Suppressor macrophage (primary cell): ENCODE measurements at places on chromosomes 16 and 17.

DNA sequence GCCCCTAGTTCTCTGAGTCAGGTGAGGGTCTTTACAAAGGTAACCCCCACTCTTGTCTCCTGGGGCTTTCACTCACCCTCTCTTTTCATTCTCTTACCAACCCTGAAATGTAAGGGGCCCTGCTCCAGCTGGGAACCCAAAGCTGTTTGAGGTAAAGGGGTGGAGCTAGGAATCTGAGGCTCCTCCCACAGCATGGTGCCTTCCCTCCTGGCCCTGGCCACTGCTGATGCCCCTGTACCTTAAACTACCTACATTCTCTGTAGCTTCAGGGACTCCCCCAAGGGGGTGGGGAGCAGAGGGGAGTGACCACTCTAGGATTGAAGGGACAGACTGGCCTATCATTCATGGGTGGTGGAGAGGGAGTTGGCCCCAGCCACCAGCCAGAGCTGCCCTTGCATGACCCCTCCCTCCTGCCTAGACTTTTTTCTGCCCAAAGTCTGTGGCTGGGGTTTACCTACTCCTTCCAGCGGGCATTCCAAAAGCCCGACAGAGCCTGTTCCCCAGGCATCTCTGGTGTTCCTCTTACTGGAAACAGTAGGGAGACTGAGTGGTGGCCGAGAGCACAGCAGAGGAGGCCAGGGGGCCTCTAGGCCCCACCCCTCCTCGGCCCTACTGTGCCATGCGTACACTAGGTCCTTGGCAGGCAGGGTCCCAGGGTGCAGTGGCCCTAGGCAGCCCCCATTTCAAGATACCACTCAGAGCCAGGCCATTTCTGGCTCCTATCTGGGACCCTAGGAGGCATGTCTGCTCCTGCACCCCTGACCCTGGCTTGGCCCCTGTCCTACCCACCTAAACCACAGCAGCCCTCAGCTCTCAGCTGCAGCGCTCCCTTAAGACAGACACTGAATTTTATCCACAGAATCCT is 9.5 kb downstream of the DOK4 start:
- no peak for DNase-seq

DNA sequence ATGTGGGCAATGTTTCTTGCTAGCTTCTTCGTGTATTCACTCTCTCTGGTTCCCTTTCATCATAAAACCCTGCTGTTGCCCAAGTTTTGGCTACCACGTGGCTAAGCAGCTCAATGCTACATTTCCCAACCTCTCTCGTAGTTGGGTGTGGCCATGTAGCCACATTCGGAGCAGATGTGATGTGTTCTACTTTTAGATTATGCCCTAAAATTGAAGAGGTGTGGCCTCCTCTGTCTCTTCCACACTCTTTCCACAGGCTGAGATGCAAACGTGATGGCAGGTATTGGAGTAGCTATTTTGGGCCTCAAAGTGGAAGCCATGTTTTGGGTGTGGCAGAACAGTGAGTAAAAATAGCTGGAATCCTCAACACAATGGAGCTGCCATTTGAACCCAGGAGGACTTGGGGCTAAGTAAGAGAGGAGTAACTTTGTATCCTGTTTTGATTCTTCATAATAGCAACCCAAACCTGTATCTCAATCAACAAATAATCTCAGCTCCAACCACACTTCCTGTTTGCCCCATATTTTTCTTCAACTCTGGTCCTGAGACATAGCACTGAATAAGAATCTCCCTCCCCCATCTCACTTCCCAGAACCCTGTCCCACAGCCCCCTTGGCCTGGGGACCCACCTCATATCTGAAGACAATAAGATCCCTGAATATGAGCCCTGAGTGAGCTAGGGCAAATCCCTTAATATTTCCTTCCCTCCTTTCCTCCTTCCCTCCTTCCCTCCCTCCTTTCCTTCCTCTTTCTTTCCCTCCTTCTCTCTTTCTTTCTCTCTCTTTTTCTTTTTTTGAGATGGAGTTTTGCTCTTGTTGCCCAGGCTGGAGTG is 4.0 kb downstream of the NUPR1 start:
- peak; percentile 91 for DNase-seq

DNA sequence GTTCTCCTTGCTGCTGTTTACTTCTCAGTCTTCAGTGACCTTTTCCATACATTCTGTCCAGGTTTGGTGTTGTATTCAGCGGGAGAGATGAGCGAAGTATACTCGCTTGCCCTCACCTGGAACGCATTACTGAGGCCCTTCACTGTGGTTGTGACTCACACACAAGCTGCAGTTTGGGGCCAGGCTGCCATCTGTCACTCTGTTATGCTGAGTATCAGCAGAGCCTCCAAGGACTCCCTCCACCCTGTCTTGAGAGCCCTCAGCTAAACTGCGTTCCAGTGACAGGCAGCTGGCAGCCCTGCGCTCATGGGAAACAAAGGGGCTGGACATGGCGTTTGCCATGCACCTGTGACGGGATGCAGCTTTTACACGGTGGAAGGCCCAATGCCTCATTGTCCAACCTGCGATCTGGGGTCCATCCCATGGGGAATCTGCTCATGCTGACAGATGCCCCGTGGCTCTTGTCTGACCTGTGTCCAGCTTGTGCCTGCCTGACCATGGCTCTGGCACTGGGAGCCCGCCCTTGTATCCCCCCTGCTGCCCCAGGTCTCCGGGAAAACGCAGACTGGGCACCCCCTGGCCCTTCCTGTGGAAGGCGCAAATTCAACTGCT is 6.5 kb upstream of the ZNF778 start:
- no peak for DNase-seq

DNA sequence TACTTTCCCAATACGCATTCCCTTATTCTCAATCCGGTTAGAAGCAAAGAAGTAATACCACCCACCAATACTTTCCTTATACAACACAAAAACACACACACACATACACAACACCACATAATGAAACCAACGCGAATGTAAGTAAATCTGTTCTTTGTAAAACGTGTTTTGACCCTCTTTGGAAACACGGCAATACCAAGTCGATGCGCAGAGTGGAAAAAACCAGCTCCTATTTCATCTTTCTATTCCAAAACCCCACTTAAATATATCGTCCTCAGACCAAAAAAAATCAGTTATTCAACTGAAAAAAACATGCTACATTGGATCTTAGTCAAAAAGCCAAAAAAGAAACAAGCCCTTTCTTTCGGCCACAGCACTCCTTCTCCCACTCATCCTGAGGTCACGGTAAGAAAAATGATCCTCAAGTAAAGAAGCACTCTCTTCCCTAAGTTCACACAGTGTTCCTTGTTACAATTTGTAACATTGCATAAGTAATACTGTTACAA is 31.0 kb upstream of the ARL4D start:
- DNase-seq, result peak; percentile 52

- DNase-seq, result no peak
Observed at GRCh38 chr16:17420816-17421215, 49.9 kb downstream of the XYLT1 start.

DNA sequence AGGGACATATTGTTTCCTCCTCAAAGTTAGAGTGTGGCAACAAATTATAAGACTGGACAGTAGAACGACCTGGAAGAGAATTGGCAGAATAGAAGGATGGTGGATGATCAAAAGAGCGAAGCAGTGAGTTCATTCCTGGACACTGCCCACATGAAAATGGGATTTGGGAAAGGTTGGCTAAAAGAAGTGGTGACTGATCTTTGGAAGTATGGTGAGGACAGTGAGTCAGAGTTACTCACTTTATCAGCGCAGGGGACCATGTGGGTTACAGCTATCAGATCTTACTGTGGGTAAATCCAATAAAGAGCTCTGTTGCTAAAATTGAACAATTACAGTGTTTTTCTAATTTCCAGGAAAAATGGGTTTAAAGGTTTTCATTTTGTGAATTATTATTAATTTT is 2.7 kb upstream of the TANC2 start:
- DNase-seq, result no peak

DNA sequence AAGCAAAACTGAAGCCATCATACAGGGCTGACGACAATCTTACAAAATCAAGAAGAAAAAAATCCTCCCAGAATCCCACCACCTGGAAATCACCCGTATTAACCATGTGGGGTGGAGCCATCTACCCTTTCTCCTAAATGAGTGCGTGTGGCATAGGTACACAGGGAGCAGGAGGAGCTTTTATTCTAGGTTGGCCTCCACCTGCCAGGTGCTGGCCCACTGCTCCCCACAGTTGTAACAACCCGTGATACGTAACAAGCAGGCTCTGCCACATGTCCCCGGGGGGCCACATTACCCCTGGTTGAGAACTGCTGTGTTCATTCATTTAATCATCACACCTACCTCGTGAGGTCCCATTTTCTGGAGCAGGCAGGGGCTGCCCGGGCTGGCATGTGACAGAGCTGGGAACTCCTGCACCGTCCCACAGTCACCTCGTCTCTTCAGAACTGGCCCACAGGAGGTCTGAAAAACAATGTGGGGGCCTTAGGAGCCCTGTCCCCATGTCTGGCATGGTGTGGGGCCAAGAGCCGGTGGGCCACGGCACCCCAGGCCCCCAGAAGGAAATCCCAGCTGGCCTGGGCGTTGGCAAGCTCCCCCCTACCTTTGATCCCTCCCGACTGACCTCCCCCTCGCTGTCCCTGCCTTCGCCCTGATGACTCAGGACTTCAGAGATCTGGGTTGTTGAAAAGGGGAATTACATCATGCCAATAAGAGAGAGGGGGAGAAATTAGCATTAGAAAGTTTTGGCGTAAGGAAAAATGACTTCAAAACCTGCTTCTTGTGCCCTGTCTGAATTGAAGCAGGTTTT is 12.9 kb downstream of the CMIP start:
- peak; percentile 79 for DNase-seq

DNA sequence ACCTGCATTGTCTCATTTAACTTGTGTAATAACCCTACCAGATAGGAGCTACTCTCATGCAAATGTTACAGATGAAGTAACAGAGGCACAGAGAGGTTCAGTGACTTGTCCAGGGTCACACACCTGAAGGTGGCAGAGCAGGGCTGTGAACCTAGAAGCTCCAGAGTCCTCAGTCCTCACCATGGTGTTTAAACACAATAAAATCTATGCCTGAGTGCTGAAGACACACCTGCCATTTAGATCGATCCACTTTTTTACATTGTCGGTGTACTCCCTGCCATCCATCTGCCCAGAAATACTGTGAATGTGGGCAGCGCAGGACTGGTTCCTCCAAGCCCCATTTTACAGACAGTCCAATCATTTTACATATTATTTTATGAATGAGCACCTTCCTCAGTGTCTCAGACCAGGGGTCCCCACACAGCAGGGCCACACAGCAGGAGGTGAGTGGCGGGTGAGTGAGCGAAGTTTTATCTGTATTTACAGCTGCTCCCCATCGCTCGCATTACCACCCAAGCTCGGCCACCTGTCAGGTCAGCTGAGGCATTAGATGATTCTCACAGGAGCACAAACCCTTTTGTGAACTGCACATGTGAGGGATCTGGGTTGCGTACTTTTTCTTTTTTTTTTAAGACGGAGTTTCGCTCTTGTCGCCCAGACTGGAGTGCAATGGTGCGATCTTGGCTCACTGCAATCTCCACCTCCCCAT is 5.6 kb downstream of the IL4R start:
- DNase-seq, result no peak

DNA sequence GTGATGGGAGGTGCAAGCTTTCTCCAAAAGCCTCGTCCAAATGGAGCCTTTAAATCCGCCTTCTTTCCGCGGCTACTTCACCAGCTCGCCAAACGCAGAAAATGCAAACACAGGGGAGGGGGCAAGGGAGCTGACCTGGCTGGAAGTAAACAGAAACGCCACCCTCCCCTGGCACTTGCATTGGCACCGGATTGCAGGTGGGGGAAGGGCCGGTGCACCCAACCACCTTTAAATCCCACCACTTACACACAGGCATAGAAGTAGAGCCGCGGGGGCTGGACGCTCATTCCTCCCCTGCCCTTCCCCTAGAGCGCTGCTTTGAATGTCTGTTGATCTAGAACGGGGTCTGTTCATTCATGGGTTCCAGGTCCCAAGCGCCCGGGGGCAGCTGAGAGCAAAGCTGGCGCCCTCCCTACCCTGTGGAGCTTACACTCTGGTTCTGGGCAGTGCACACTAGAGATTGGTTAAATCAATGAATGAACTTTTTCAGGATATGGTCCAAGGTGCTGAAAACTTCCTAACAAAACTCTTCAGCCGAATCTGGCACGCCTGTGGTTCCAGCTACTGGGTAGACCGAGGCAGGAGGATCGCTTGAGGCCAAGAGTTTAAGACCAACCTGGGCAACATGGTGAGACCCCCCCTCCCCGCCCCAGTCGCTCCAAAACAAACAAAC is 920 bp upstream of the ZCCHC14 start:
- DNase-seq, result no peak

DNA sequence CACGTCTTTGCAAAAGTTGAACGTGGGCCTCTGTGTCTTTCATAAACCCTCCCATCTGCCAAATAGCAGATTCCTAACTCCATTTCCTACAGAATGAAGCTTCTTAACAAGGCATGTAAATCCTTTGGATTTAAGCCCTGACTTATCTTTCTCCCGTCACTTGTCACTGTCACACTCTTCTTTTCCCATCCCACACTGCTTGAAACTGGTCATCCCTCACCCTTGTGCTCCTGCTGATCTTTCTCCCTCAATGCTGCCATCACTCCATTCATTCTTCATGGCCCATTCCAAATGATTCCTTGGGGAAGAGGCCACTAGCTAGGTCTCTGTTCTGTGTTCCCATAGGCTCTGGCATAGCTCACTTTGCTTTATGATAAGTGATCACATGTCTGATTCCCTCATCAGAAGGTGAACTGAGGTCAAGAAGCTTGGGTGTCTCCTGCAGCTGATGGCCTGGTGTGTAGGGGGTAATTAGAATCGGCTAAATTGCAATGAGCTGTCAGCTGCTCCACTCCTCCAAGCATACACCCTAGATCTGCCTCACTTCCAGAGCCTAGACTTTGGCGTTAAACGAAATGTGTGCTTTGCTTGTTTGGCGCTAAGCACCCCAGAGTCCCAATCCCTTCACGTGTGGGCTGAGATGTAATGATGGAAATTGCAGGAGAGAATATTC is 61.7 kb downstream of the PECAM1 start:
- DNase-seq, result peak; percentile 45

DNA sequence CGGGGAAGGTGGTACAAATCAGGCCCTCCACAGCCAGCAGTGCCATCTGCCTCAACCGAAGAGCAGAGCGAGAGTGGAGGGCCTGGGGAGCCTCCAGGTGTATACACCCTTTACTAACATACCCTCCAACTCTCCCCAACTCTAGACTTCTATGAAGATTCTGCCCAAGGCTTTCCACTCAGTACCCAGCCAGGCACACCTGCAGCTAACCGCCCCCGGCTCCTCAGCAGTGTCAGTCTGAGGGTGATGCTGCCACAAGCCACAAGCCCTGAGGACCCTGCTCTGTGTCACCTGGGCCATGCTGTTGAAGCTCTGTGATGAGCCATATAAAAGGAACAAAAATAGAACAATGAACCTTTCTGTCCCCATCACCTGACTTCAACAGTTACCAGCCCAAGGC is 3.8 kb downstream of the CENPV start:
- DNase-seq, result no peak
